ENCODE measurements at places on chromosomes 11 and 22.

DNA sequence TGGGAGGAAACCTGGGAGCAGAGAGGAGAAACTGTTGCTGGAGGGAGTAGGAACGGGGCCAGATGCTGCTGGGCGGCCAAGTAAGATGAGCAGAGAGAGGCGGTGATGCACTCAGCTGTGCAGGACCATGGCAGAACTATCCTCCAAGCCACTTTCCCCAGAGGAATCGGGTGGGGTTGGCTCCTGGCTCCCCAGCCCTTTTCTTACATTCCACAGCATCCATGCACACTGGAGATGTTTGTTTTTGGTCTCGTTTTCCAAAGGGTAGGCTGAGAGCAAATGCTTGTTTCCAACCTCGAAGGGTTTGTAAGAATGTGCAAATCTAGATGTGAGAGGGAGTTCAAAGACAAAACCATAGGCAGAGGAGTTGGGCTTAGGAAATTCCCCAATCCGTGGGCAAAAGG lies 73.2 kb downstream of the DBX1 start:
- no peak for DNase-seq

GRCh38 chr11:73204711-73205121 lies 13.4 kb upstream of the P2RY2 start:
- DNase-seq, result no peak

DNA sequence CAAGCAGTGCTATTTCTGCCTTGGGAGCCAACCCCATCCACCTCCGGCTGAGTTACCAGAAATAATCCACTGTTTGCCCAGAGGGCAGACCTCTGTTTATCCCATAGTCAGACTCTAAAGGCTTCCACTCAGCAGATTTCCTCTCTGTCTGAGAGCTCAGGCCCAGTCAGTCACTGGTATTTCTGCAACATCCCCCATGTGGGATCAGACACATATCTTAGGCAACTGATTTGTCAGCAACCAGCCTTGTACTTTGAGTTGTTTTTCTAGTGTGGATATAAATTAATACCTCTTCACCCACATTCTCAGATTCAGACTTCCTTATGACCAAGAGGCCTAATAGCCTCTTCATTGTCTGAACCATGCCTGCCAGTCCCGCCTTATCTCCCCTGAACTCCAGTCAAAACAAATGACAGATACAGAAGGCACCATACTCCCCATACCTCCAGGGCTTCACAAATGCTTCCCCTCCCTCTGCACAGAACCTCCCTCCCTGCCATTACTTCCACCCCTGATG lies 193.6 kb downstream of the FAM76B start:
- DNase-seq, result no peak

DNA sequence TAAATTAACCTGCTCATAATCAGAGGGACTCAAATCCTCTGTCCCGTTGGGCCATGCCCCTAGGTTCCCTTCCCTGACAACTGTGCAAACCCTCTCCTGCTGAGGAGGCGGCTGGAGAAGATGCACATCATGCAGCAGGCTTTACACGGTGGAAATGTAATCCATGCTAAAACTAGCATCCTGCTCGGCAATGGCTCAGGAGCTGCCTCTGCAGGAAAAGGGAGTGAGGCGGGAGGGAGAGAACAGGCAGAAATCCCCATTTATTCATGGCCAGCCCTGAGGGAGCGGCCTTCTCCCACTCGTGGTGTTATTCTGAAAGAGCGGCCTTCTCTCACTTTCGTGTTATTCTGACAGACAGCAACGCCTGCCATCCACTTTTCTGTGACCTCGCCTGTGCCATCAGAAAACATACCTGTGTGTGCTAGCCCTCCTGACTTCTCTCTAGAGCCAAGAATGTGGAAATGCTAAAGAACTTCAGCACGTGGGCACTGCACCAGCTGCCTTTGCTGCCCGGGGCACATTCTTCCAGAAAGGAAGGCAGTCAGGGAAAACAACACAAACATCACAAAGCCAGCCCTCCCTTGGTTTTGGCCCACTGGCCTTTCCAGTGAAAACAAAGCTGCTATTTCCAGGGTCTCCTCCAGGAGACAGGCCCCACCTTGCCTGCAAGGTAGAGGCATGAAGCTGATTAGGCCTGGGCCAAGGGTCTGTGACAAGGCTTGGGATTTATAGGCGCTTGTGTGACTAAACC lies 62.9 kb upstream of the BID start:
- no peak for DNase-seq

- DNase-seq, result no peak
Measured at GRCh38 chr11:110095554-110095953, 2.4 kb downstream of the ZC3H12C start.

Measured in dermis microvascular lymphatic vessel endothelial cell (primary cell).